ENCODE measurements at places on chromosomes 6 and 20.

- no peak for DNase-seq
These were observed 33.7 kb upstream of the ZBP1 start for GRCh38 chr20:57653910-57654309.

DNA sequence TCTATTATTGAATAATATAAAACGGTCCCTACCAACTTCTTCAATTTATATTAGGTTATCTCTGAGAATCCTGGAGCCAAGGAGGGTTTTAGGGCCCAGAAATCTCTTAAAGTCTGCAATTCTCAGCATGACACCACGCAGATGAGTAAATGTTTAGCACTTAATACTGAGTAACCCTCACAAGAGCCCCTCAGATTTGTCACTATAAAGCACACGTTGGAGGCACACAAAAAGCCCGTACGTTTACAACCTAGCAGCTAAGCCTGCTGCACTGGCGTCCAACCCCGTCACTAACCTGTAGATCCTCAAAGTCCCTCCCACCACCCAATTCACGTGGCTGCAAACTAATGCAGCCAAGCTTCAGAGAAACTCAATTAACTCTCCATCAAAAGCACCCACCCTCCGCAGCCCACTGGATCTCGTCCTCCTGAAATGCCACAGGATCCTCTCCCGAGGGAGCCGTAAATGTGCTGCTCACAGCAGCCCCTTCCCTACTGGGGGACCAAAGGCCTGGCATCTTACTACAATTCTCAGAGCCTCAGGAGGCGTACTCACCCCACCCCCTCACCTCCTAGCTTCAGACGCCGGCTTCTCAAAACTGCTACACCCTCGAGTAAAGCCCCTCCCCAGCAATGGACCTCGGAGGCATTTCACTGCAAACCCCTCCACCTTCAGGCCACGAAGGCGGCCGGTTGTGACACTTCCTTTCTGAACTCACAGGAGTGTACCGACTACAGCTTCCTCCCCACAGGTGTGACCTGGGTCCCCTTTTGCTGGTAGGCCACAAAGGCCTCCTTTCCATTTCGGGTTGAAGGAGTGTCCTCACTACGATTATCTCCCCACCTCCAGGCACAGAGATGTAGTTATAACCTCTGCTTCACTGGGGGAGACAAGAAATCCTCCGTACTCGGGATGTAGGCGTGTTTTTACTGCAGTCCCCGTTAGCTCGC lies 909 bp downstream of the CPNE1 start:
- peak; percentile 25 for DNase-seq

GRCh38 chr6:39214120-39214813 lies 15.0 kb downstream of the KCNK5 start:
- no peak for DNase-seq

DNA sequence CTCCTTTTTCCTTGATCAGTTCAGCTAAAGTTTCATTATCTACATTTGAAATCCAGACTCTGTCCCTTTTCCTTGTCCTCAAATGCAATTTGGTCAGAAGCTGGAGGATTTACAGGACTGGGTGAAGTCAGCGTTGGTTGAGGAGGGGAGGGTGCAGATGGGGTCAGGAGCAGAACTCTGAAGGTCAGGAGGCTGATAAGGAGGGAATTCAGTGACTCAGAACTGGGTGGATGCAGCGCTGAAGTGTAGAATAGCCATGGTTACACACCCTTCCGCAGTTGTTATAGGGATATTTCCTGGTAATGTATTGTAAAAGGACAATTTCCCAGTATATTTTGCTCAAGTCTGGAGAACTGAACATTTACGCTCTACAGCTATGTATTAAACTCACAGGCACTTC lies 133.1 kb upstream of the FOXA2 start:
- DNase-seq, result no peak

GRCh38 chr6:52598123-52598823 lies 21.4 kb upstream of the TRAM2 start:
- DNase-seq, result no peak

GRCh38 chr20:63697868-63698545 lies 1.6 kb downstream of the TNFRSF6B start:
- peak; percentile 22 for DNase-seq

DNA sequence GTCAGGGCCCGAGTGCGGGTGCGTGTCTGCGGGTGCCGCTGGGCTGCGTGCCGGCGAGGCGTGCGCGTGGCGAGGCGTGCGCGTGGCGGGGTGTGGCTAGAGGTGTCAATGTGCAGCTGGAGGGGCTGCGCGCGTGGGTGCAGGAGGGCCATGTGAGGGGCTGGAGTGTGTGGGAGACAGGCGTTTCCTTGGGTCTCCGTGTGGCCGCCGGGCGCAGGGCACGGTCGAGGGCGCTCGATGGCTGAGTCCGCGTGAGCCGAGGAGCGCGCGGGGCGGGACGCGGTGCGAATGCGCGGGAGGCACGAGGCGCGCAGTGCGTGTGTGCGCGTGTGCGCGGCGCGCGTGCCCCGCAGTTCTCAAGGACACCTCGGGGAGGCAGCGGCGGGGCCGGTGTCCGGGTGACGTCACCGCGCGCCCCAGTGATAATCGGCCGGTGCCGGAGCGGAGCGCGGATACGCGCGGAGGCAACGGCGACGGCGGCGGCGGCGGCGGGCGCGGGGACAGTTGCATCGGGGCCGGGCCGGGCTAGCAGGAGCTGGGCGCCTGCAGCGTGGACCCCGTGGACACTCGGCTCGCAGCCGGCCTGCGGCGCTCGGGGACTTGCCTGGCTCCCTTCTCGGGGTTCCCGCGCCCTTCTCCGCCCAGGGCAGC lies 38.7 kb downstream of the YTHDF1 start:
- DNase-seq, result no peak

- no peak for DNase-seq
These were observed 238.9 kb downstream of the TBC1D7 start for GRCh38 chr6:13089296-13089994.

Data from GM12891 (cell line).